Type B pancreatic cell (in vitro differentiated cells): ENCODE measurements at places on chromosomes 7 and 10.

- no peak overlapping the region for H3K27ac ChIP-seq
- H3K27me3 ChIP-seq = no peaks in the 10 kb centered on the region
- H3K36me3 ChIP-seq = peaks cover 8% of the 10 kb centered on the region
- no peaks in the 10 kb centered on the region for H3K4me1 ChIP-seq
Observed at GRCh38 chr10:73529089-73529832, 33.4 kb upstream of the PPP3CB start.

GRCh38 chr7:2528481-2529095 lies 9.0 kb downstream of the LFNG start:
- no peak overlapping the region for H3K4me3 ChIP-seq
- no peak for DNase-seq
- H3K27ac ChIP-seq = peak overlapping the region; percentile 56
- no peaks in the 10 kb centered on the region for H3K36me3 ChIP-seq
- H3K4me1 ChIP-seq = peaks cover 5% of the 10 kb centered on the region

- no peak for DNase-seq
- H3K27ac ChIP-seq = no peak overlapping the region
- no peaks in the 10 kb centered on the region for H3K27me3 ChIP-seq
- no peak overlapping the region for H3K4me3 ChIP-seq
Observed at GRCh38 chr7:129354428-129355157, 79.6 kb upstream of the STRIP2 start.

GRCh38 chr10:104664205-104664604 lies 23.1 kb downstream of the SORCS3 start:
- H3K27ac ChIP-seq = no peak overlapping the region
- no peak overlapping the region for H3K4me3 ChIP-seq

DNA sequence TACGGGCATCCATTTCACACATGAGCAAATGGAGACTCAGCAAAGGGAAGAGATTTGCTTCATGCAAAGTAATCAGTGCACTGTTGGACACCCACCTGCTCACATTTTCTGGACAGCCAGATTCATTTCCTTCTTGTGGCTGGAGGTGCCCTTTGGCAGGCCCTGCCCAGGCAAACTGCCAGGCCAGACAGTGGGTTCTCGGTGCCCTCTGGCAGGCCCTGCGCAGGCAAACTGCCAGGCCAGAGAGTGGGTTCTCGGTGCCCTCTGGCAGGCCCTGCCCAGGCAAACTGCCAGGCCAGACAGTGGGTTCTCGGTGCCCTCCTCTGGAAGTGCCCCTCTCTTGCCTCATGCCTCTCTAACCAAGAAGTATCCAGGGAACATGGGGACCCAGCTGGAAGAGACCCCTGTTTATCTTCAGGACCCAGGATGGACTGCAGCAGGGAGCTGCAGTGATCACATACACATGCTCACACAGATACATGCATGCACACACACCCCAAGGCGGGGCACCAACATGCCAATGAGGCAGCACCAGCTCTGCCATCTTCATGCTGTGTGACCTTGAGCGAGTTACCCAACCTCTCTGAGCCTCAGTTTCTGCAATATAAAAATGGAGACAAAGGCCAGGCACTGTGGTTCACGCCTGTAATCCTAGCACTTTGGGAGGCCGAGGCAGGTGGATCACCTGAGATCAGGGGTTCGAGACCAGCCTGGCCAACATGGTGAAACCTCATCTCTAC lies 67.1 kb downstream of the OAT start:
- no peaks in the 10 kb centered on the region for H3K36me3 ChIP-seq
- no peak for DNase-seq
- peaks cover 24% of the 10 kb centered on the region for H3K4me1 ChIP-seq
- no peak overlapping the region for H3K27ac ChIP-seq
- H3K27me3 ChIP-seq = peaks cover 15% of the 10 kb centered on the region
- no peak overlapping the region for H3K4me3 ChIP-seq

GRCh38 chr10:127338399-127339110 lies 142.2 kb upstream of the INSYN2A start:
- H3K36me3 ChIP-seq = peaks cover 5% of the 10 kb centered on the region
- no peak for DNase-seq
- H3K27ac ChIP-seq = no peak overlapping the region

DNA sequence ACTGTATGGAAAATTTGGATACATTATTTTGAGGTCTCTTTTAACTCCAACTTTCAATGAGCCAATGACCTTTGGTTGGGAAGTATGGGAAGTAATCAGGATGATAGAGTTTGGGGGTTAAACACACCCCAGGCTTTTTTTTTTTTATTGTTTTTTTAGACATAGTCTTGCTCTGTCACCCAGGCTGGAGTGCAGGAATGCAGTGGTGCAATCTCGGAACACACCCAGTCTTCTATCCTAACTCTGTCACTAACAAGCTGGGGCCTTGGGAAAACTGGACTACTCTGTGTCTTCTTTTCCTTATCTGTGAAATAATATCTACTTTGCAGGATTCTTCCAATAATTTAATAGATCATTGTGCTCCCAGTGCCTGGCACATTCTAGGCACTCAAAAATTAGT lies 37.6 kb upstream of the AGBL3 start:
- peaks cover 14% of the 10 kb centered on the region for H3K4me1 ChIP-seq
- no peaks in the 10 kb centered on the region for H3K27me3 ChIP-seq
- H3K4me3 ChIP-seq = peak overlapping the region; percentile 34
- DNase-seq = no peak

DNA sequence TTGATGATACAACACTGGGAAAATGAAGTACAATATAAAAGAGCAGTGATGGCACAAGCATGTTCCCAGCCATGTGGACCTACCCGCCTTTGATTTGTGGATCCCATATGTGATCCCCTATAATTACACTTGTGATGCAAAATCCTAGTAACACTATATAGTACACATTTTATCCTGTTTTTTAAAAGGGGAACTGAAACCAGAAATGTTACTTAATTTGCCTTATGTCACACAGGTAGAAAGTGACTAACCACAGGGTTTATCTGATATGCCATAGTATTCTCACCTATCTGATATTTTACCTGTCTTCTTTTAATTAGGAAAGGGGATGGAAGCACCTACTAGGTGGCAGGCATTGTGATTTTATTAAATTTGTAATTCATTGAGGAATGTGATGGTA lies 35.0 kb downstream of the ARMC3 start:
- no peak overlapping the region for H3K27ac ChIP-seq
- H3K36me3 ChIP-seq = no peaks in the 10 kb centered on the region
- no peaks in the 10 kb centered on the region for H3K27me3 ChIP-seq
- no peak overlapping the region for H3K4me3 ChIP-seq
- H3K4me1 ChIP-seq = no peaks in the 10 kb centered on the region

GRCh38 chr10:131043039-131043691 lies 268.4 kb downstream of the TCERG1L start:
- H3K36me3 ChIP-seq = no peaks in the 10 kb centered on the region
- no peak overlapping the region for H3K27ac ChIP-seq
- no peak overlapping the region for H3K4me3 ChIP-seq
- DNase-seq = no peak
- H3K4me1 ChIP-seq = no peaks in the 10 kb centered on the region
- H3K27me3 ChIP-seq = peaks cover 27% of the 10 kb centered on the region

- H3K36me3 ChIP-seq = no peaks in the 10 kb centered on the region
- no peak overlapping the region for H3K4me3 ChIP-seq
- H3K27me3 ChIP-seq = no peaks in the 10 kb centered on the region
- H3K27ac ChIP-seq = no peak overlapping the region
- H3K4me1 ChIP-seq = no peaks in the 10 kb centered on the region
Observed at GRCh38 chr7:68537051-68537773, 1061.1 kb upstream of the AUTS2 start.

- no peak for DNase-seq
- H3K4me3 ChIP-seq = no peak overlapping the region
- H3K27ac ChIP-seq = peak overlapping the region; percentile 15
Observed at GRCh38 chr10:72027498-72027897, 60.9 kb downstream of the SPOCK2 start.

GRCh38 chr7:140456551-140457051 lies 22.7 kb downstream of the MKRN1 start:
- H3K36me3 ChIP-seq = peaks cover 47% of the 10 kb centered on the region
- no peak overlapping the region for H3K4me3 ChIP-seq
- H3K4me1 ChIP-seq = peaks cover 6% of the 10 kb centered on the region
- H3K27ac ChIP-seq = peak overlapping the region; percentile 5

DNA sequence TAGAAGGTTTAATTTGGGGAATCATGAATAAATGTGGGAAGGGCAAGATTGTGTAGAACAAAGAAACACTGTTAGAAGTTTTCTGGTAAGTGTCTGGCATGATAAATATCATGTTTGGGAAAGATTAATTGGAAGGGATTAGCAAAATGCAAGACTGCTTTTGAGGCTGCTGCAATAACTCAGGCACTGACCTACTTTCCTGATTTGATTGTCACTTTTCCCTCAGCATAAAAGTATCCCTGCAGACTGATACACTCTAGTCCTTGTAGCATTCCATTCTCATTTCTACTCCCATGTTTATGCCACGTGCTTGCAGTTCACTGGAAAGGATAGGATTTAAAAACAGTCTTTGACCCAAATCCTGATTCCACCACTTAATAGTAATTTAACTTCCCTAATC lies 303.3 kb upstream of the SEMA3A start:
- no peak overlapping the region for H3K4me3 ChIP-seq
- no peaks in the 10 kb centered on the region for H3K27me3 ChIP-seq
- H3K4me1 ChIP-seq = peaks cover 5% of the 10 kb centered on the region
- no peaks in the 10 kb centered on the region for H3K36me3 ChIP-seq
- no peak for DNase-seq

GRCh38 chr7:150968734-150969372 lies 9.3 kb downstream of the KCNH2 start:
- H3K27ac ChIP-seq = no peak overlapping the region
- H3K27me3 ChIP-seq = peaks cover 29% of the 10 kb centered on the region
- no peaks in the 10 kb centered on the region for H3K36me3 ChIP-seq
- no peak overlapping the region for H3K4me3 ChIP-seq
- DNase-seq = no peak
- peaks cover 32% of the 10 kb centered on the region for H3K4me1 ChIP-seq

GRCh38 chr7:100555701-100556100 lies 16.7 kb downstream of the AGFG2 start:
- no peak for DNase-seq
- H3K27ac ChIP-seq = no peak overlapping the region
- H3K4me1 ChIP-seq = no peaks in the 10 kb centered on the region
- H3K36me3 ChIP-seq = peaks cover 18% of the 10 kb centered on the region
- H3K4me3 ChIP-seq = no peak overlapping the region

- DNase-seq = no peak
- H3K4me3 ChIP-seq = peak overlapping the region; percentile 73
- H3K4me1 ChIP-seq = peaks cover 3% of the 10 kb centered on the region
- H3K27me3 ChIP-seq = no peaks in the 10 kb centered on the region
- peaks cover 23% of the 10 kb centered on the region for H3K36me3 ChIP-seq
- peak overlapping the region; percentile 68 for H3K27ac ChIP-seq
Observed at GRCh38 chr10:84375011-84375410, 46.6 kb downstream of the CCSER2 start.

DNA sequence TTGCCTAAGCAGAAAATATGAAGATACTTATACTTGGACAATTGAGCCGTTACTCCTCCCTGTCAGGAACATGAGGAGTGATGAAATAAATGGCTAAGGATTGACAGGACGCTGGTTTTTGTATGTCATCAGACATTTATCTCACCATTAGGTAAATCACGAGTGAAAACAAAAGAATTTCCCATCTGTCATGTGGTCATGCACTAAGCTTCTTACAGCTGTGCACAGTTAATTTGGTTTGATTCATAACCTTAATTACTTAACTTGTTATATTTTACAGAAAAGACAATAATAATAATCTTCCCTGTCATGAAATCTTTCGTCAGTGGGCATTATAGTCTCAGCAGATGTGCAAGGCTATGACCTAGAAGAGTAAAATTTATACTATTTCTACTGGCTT lies 266.5 kb downstream of the HGF start:
- H3K4me1 ChIP-seq = peaks cover 5% of the 10 kb centered on the region
- DNase-seq = no peak
- H3K27ac ChIP-seq = no peak overlapping the region
- H3K27me3 ChIP-seq = no peaks in the 10 kb centered on the region

GRCh38 chr7:118250860-118251494 lies 26.5 kb downstream of the ANKRD7 start:
- no peaks in the 10 kb centered on the region for H3K4me1 ChIP-seq
- H3K27me3 ChIP-seq = no peaks in the 10 kb centered on the region
- H3K4me3 ChIP-seq = no peak overlapping the region
- no peak overlapping the region for H3K27ac ChIP-seq

DNA sequence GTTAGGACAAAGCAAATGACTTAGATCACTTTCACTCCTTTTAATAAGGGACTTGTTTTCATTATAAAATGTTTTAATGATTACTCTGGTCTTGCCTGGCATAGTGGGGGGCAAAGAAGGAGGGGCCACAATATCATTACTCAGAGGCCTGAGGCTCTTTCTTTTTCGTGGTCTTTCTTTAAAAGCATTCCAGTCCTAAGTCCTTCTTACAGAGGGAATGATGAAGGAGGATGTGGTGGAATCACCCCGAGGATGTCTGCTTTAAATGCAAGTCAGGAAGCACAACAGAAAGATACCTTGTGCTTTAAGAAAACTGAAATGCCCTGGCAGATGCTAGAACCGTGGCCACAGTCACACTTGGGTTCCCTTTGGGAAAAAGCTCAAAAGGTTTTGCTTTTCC lies 379.1 kb downstream of the INHBA start:
- no peaks in the 10 kb centered on the region for H3K27me3 ChIP-seq
- no peak overlapping the region for H3K27ac ChIP-seq
- peaks cover 5% of the 10 kb centered on the region for H3K4me1 ChIP-seq
- H3K4me3 ChIP-seq = no peak overlapping the region
- H3K36me3 ChIP-seq = no peaks in the 10 kb centered on the region

- peak overlapping the region; percentile 91 for H3K4me3 ChIP-seq
- H3K27ac ChIP-seq = no peak overlapping the region
- DNase-seq = peak; percentile 83
- peaks cover 44% of the 10 kb centered on the region for H3K4me1 ChIP-seq
Observed at GRCh38 chr7:28955718-28956607, 2.2 kb downstream of the TRIL start.

DNA sequence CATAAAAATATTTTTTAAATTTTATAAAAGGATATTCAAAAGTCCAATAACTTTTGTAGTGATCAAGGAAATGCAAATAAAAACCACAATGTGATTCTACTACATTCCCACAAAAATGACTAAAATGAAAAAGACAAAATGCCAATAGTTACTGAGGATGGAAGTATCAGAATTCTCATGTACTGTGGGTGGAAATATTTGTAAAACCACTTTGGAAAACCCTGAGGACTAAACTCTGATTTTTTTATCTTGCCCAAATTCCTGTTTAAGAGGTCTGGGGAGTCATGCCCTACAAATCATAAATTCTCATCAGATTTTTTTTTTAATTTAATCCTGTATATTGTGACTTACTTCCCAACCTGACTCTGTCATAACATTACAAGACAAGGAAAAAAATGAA lies 9.8 kb upstream of the SEMA3D start:
- no peaks in the 10 kb centered on the region for H3K27me3 ChIP-seq
- no peak for DNase-seq
- H3K4me3 ChIP-seq = no peak overlapping the region
- no peaks in the 10 kb centered on the region for H3K4me1 ChIP-seq
- H3K36me3 ChIP-seq = no peaks in the 10 kb centered on the region

DNA sequence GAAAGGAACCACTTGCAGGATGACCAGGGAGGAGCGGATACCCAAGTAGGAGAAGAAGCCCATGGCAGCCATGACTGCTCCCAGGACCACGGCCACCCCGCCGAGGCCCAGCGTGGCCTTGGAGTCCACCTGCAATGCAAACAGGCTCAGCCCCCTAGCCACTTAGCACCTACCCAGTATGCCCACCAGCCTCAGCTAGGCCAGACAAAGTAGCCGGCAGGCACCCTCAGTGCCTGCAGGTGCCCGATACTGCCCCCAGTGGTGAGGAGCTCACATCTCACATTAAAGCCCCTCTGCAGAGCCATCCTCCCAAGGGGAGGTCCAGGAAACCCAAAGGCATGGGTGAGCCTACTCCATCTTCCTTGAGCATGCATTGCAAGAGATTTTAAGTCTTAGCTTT lies 6.6 kb downstream of the NPC1L1 start:
- peaks cover 4% of the 10 kb centered on the region for H3K4me1 ChIP-seq
- H3K36me3 ChIP-seq = no peaks in the 10 kb centered on the region
- DNase-seq = no peak
- H3K4me3 ChIP-seq = no peak overlapping the region
- peak overlapping the region; percentile 92 for H3K27ac ChIP-seq
